Vagina (tissue), 2 donors: ENCODE measurements at places on chromosomes 12 and 14.

DNA sequence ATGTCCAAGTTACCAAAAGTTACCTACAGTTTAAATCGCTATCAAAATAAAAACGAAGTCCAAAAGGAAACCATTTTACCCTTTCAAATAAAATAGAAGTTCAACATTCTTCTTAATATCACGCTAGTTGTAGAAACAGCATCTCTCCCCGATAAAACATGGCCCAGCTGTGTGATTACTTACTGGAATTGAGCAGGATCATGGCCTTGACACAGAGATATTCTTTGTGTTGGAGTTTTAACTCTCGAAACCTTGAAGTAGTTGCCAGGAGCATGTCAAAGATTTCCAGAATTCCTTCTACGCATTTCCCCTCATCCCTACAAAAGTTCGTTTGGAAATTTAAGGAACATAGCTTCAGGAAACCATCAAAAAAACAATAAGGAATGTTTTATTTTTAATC lies 44.8 kb downstream of the ESR2 start:
- no peak for DNase-seq

DNA sequence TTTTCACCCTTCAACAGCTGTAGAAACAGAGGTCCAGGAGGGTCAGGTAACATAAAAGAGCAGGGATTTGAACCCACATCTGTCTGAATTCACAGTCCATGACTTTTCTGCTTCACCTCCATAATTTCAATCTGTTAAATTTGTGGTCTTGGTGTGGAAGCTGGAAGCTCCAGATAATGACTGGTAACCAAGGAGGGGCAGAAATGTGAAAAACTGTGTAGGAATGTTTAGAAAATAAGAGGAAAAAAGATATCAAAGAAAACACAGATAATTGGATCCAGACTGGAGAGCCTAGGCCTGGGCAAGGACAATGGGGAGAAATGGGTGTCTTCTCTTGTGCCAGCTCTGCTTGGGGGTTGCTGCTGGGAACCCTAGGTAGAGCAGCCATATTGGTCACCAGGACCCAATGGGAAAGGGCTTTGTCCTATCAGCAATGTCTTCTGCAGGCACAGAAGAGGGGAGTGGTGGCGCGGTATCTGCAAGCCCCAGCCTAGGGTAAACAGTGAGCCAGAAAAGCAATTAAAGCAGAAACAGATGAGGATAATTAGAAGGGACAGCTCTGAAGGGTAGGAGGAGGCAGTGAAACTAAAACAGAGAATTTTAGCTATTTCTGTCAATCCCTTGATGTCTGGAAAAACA lies 54.3 kb upstream of the CCDC91 start:
- no peak for DNase-seq

DNA sequence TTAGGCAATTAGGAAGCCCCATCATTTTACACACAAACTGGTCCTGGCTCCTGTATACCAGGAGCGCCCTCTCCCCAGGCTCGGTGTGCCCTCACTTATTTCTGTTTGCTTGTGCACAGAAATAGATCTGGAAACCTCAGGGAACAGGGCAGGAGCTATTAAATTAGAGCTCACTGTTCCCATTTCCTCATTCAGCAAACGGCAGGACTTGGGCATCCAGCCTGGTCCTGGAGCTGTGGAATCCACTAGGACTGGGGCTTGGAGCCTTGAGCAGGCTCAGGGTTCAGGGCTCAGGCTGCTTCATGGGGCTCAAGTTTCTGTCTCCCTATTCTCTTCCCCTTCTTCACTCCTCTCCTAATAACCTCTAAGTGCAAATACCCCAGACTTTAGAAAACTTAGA lies 91.3 kb downstream of the VCPKMT start:
- no peak for DNase-seq

GRCh38 chr14:78997811-78998210 lies 827.6 kb downstream of the NRXN3 start:
- DNase-seq = no peak

DNA sequence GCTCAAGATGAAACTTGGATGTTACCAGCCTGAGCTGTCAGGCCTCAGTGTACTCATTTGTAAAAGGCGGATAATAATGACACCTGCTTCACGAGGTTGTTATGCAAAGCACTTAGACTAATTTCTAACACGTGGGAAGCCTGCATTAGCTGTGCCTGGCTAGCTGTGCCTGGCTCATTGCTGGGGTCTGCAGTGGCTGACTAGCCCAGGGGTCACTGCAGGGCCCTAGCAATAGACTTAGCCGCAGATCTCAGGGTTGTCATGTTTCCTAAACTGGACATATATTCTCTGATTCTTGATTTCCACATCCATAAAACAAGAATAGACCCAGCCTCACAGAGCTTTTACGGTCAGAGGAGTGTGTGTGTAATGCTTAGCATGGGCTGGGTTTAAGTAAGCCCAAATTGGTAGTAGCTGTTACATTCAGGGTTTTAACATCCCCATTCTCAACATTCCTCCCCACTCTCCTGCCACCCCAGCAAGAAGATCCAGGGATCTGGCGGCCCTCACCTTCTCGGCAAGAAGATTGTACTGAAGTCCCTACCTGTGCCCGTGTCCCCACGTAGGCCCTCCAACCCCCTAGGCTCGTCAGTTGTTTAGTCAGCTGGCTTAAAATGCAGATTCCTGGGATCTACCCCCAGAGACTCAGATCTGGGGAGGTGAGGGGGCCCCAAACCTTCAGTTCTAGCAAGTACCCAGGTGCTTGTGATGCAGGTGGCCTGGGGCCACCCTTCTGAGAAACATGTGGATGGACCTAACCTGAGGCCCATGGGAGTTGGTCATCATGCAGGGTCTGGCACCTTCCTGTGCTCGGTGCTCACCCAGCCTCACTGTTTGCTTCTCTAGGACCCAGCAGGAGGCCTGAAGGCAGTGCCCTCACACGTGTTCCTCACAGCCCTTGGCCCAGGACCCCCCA lies 8.6 kb downstream of the NR4A1 start:
- no peak for DNase-seq

GRCh38 chr12:113397497-113398197 lies 6.0 kb downstream of the SDS start:
- no peak for DNase-seq

GRCh38 chr12:40031965-40032364 lies 73.9 kb downstream of the SLC2A13 start:
- DNase-seq = no peak

DNA sequence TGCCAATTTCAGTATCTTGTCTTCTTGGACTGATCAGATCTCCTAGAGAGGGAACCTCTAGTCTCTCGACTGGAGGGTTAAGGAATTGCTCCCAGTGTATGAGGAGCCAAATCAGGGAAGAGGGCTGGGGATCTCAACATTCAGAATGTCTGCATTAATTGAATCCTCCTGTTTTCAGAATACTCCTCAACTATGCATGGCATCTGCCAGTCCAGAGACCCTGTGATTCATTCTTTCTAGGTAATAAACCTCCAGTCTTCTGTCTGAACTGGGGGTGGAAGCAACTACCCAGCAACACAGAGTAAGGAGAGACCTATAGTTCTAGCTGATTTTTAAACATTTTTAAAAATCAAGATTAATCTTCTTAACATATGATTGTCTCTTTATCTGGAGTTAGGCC lies 92.7 kb downstream of the AKAP6 start:
- no peak for DNase-seq

GRCh38 chr14:23639891-23640523 lies 3.8 kb downstream of the DHRS2 start:
- peak; percentile 64 for DNase-seq

DNA sequence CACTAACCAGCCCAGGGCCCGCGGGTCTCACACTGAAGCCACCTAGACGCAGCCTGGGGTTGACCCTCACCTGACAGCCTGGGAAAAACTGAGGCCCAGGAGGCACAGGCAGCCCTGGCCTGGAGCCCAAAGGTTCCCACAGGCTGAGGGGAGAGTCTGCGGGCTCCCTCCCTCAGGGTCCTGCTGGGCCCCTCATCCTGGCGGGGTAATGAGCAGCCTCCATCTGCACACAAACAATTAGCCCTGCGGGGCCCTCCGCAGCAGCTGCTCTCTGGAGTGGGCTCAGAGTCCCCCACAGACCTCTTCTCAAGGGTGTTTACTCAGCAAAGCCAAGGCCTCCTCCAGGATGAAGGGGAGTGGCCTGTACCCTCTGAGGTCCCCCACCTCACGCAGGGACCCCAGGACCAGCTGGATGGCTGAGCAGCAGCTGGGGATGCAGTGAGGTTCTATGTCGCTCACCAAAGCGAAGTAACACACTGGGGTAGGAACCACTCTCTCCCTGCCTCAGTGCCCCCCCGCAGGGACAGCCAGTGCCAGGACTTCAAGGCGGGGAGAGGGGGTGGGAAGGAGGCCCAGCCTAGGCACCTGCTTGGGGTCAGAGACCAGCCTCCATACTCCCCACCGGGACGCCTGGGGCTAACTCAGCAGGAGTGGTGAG lies 7.3 kb downstream of the AKT1 start:
- no peak for DNase-seq

GRCh38 chr12:9662488-9662887 lies 7.0 kb upstream of the CLEC2D start:
- no peak for DNase-seq

DNA sequence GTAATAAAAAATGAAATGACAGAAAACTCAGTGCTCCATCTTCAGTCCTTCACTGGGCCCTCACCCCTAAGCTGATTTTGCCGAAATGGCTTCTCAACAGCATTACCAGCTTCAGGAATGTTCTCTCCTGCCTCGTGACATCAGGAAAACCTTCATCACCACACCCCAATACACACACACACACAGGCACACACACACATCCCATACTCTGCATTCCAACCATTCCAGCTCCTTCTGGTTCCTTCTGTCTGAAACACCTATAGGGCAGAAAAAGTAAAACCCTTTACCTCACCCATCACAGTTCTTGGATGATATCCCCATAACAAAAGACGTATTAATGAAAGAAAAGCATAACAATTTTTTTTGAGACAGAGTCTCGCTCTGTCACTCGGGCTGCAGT lies 75.9 kb downstream of the CCDC60 start:
- DNase-seq = no peak

DNA sequence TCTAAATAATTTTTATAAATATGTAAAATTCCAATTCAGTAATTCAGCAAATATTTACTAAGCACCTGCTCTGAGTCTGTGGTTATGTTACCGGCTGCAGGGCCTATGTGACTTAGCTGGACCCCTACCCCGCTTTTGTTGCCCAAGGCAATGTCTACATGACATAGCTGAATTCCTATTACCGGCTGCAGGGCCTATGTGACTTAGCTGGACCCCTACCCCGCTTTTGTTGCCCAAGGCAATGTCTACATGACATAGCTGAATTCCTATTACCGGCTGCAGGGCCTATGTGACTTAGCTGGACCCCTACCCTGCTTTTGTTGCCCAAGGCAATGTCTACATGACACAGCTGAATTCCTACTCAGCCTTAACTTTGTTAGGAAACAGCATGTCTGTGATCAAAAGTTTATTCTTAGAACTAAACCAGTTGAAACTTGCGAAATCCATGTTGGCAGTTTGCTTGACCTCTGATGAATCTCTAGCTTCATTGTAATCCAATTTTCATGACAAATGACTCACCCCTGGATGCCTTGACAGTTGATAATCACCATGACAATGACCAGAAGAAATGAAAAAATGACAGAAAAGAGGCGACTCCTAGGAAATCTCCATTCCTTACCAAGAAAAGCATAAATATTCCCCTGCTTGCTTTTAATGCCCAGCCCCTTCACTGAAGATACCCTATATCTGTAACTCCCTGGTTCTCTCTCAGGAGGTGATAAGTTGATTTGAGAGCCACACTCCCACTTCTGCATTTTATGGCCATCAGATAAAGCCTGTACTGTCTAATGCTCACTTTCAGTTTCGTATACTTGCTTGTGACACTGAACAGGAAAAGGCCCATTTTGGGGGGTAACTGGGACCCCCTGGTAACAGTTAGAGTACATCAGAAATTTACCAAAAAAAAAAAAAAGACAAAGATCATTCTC lies 148.4 kb upstream of the SYT10 start:
- DNase-seq = no peak

DNA sequence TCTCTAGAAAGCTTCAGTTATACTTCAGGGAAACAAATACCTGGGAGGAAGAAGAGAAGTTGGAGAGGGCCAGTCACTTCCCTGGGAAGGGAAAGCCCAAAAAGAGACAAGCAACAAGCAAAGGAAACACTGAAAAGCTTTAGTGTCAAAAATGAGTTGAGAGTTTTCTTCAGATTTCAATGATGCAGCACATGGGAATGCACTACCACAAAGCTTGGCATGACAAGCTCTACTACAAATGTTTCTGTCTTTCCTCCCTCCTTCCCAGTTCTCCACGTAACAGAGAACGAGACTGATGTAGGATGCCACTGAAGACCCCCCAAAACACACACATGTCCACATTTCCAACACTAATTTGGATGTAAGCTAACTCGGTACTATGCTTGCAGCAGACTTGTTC lies 26.8 kb upstream of the ADAMTS20 start:
- DNase-seq = no peak

- no peak for DNase-seq
Measured at GRCh38 chr12:131076296-131076695, 122.6 kb downstream of the ADGRD1 start.
